Caki2 (cell line): ENCODE measurements at places on chromosomes 6 and 20. TPM values are rescaled to one million over a fixed set of nuclear protein-coding genes. Genes with fewer than 3 reads are reported as not detected.

GRCh38 chr6:134398453-134398852 lies 80.5 kb upstream of the SGK1 start:
- DNase-seq, result no peak

DNA sequence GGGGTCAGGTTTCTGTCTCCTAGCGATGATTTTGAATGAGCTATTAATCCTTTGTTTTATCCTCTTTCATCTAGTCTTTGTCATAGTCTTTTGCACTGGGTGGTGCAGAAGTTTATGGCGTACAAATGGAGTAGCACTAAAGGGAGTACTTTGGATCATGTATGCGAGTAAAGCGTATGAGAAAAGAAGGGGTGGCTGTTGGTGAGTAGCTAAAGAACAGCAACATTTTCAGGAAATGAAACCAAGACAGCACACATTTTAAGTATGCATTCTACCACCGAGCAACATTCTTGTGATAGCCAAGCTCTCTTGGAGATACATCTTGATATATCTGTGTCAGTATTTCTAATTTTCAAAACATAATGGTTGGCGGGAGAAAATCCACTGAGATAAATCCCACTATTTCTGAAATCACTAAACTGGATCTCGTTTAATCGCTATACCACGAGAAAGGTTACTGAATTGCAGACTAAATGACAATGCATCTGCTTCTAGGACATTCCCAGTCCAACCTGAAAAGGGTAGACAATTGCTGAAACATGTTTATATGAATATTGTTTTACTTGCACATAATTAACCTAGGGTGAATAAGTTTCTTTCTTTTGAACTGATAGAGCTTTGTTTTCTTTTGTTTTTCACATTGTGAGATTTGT lies 196.1 kb downstream of the TRIM27 start:
- no peak for DNase-seq

DNA sequence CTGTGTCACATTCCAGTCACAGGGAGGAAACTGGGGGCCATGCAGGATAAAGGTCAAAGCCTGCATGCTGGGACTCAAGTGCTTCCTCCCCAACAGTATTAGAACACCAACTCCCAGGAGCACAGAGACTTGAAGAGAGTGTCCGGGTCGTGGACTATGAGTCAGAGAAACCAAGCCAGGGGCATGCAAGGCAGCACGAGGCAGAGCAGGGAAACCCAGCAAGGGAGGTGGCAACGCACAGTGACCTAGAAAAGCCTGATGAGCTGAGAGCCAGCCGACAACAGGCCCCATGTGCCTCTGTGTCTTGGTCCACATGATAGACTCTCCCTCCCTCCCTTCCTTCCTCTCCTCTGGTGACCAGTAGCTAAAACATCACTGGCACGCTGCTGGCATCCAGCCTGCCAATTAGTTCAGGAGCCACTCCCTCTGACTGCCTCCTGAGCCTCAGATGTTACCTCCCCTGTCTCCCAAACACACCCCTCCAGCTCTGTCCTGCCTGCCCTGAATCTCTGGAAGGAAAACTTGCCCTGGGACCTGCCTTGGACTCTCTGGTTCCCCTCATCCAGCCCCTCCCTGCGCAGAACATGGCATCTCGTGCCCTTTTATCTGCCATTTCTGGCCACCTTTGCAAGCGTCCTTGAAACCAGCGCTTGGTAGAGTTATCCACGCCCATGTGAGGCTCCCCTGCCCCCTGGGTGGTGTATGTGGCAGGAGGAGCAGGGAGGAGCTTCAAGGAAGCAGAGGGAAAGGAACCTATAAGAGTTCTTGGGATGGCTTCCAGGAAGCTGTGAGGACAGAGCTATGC lies 16.2 kb upstream of the RNF39 start:
- peak; percentile 92 for DNase-seq

GRCh38 chr6:90288404-90288803 lies 8.2 kb downstream of the BACH2 start:
- DNase-seq, result no peak

DNA sequence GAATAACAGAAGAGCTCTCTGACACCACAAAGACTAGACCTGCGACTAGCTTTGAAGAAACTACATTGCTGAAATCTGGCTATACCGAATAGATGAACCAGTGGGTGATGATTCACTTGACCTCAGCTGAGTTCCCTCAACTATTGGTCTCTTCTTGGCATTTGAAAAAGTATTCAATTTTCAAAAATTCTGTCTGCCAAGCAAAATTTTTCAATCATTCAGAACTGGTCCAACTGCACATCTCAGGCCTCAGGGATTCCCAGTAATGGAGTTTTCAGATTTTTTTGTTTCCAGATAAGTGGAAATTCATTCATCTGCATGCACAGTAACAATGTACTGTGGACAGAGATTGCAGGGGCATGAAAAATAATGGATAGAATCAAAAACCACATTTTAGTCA lies 121.4 kb upstream of the NAA20 start:
- no peak for DNase-seq

DNA sequence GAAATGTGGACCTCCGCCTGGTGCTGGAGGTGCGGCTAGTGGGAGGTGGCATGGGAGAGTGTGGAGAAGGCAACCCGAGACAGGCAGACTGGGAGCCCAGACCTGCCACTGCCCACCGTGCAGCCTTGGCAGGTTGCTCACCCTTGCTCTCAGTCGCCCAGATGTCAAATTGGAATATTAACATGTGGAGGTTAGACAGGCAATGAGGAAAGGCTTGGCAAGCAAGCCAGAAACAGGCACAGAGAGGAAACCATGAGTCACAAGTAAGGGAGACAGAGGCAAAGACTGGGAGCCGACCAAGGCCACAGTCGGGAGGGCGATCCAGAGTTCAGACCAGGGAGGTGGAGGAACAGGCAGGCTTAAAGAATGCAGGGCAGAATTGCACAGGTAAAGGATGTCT lies 178.2 kb downstream of the FOXC1 start:
- DNase-seq, result no peak

GRCh38 chr6:17101422-17102257 lies at the start of gene STMND1:
Gene STMND1 (plus strand): TSS chr6:17102050. CDS start chr6:17102258, 208 bp downstream.
- peak; percentile 53 for DNase-seq

- no peak for DNase-seq
Measured at GRCh38 chr6:149964308-149965193, 808 bp downstream of the ULBP1 start.

DNA sequence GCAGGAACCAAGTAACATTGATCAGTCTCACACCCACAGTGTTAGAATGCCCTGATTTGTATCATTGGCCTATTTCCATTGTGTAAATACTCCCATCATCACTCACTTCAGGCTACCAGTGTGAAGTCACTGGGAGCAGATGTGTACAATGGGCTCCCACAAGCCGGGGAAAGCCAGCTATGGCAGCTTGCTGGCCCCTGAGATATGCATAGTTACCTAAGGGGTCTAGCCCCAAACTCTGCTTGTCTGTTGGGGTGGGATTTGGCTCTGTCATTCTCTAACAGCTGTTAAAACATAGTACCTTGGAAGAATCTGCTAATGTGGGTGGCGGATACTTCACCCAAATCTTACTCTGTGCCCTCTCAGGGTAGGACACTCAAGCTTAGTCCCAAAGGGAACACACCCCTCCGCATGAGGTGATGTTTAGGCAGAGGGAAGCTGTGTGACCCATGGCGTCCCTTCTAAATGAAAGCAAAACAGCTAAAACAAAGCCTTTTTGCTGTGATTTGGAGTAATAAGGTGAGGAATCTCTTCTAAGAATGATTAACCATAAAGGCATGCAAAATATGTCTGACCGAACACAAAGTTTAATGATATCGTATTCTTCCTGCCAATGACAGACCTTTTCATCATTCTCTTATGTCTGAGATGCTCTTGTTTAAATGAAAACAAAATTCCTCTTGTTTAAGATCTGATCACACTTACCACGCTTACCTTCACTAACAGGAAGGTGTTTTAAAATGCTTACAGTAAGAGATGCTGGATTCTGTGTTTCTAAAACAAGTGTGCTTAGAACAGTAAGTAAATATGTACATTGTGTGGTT lies 45.9 kb upstream of the PXDC1 start:
- peak; percentile 80 for DNase-seq

DNA sequence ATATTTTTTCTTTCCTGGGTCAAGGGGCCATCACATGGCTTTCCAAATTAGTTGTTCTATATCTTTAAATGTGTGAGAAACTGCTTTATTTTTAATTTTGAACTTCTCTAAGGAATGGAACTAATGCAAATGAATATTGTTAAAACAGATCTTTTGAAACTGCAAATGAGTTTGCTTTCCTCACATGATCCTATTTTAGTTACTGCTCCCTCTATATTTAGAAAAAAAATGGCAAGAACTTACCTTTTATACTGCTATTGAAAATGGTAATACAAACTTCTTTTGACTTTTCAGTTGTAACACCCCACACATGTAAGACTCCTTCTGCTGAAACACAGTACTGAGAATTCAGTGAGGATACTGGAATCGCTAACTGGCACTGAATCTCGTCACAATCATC lies 15.9 kb downstream of the IFNGR1 start:
- no peak for DNase-seq

DNA sequence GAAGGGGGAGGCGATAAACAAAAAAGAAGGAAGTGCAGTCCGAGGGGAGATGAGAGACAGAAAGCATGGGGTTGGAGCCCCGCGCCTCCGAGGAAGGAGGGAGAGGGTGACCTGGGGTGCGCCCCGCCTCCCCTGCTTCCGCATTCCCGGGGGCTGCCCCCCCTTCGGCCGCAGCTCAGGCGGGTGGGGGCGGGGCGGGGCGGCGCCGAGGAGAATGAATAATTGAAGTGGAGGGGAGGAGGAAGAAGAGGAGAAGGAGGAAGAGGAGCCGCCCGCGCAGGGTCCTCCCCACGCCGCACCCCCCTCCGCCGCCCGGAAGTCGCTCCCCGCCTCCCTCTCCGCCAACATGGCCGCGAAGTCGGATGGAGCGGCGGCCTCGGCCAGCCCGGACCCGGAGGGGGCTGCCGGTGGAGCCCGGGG lies at the start of gene XKR7:
Gene XKR7, plus strand, starts transcription at position 322 of the 420 bp plus-strand sequence. Its CDS starts 25 bp downstream, at position 347.
- DNase-seq, result peak; percentile 69

DNA sequence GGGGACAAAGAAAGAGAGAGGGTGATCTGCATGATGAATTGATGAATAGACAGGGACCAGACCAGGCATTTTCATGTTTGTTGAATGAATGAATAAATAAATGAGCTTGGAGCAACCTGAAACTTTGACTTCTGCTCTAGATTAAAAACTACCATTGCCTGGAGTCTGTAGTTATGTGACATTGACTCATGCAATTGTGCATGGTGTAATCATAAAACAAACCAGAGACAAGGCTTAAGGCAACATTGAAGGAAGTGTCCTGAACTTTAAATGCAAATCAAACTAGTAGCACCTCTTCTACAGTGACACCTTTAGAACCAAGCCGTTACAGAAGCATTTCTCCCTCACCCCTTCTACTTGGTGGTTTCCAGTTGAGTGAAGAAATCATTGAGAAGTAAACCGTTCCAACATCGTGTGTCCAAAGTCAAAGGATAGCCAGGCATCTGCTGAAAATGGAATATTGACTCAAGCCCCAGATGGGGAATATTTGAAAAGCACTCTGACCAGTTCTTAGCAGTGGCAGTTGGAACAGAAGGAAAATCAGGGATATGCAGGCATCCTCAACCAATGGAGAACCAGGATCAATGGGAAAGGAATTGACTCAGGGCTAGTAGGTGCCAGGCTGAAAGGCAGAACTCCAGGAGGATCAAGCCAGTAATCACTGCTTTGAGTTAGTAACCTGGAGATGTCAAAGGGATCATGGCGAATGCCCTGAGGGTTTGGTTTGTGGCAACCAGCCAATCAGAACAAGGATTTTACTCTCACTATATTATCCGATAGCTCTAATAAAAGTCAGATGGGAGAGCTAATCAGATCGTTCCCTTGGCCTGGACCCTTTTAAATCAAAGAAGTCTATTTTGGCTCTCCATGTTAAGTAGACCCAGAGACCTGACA lies 171.2 kb upstream of the TSHZ2 start:
- peak; percentile 5 for DNase-seq

DNA sequence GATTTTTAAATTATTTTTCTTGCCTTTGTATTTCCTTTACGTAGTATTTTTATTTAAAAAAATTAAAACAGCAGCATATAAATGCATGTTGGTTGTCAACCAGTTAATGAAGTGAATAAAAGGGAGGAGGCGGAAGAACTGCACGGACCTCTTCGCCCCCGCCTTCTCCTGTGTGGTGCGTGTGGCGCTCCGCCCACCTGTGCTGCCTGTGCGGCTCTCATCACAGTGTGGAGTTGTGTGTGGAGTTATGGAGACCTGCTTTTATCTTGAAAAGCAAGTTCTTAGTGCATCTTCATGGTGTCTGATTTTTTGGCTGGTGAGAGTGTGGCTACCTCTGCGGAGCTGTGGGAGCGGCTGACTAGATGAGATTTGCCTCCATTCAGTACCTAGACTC lies 58.4 kb downstream of the PTPN1 start:
- DNase-seq, result no peak

DNA sequence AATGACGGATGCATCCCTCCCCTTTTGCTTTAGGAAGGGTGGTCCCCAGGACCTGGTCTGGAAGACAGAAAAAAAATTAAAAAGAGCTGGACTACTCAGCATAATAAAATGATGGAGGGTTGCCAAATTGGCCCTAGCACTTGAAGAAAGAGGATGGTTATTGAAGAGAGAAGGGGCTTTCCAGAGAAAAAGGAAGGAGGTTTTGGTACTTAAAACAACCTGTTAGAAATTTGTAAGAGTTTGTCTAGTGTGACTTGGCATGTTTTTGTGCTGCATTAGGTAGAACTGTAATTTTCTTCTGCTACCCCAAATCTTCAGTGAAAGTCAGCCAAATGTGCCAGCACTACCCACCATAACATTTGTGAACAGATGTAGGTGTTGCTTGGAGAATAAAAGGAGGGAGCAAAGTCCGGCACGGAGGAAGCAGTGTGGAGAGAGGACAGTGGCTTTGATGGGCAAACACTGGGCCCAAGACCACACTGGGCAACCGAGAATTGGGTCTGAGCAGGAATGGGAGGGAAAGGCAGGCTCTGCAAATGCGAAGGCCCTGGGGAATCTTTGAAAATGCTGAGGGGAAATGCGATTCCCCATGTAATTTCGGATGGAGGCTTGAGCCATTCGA lies 160.9 kb downstream of the QRSL1 start:
- DNase-seq, result no peak

LAMP5 gene
- not detected in 2 replicates for total RNA-seq

NKX2-2 gene
- not detected in 2 replicates for total RNA-seq

ZNF311 gene
- total RNA-seq, result 4.1 and 5.9 TPM in 2 replicates

HLA-DQA2 gene
- not detected in 2 replicates for total RNA-seq

FNDC1 gene
- total RNA-seq, result not detected in 2 replicates

ZBP1 gene
- total RNA-seq, result not detected in 2 replicates
